MG63 (cell line): ENCODE measurements at places on chromosomes 12 and 14. TPM values are rescaled to one million over a fixed set of nuclear protein-coding genes. Genes with fewer than 3 reads are reported as not detected.

GRCh38 chr12:76690921-76691700 lies 72.8 kb upstream of the ZDHHC17 start:
- DNase-seq: no peak

- no peak for DNase-seq
Measured at GRCh38 chr14:99359906-99360305, 87.9 kb upstream of the BCL11B start.

DNA sequence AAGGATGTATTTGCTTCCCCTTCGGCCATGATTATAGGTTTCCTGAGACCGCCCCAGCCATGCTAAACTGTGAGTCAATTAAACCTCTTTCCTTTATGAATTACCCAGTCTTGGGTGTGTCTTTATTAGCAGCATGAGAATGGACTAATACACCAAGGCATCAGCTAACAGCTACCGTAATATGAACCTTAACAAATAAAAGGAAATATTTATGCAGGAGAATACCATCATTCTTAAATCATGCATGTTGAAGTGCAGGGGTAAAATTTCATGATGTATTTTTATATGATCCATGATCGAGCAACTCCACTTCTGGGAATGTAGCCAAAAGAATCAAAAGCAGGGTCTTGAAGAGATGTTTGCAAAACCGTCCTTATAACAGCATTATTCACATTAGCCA lies 379.0 kb downstream of the NPAS3 start:
- no peak for DNase-seq

The LMO3 gene
- total RNA-seq: not detected in 2 replicates

The AHSA1 gene
- 160 and 278 TPM in 2 replicates for total RNA-seq

GRCh38 chr14:32259368-32260013 lies 56.4 kb upstream of the RNU6-8 start:
- peak; percentile 21 for DNase-seq

DNA sequence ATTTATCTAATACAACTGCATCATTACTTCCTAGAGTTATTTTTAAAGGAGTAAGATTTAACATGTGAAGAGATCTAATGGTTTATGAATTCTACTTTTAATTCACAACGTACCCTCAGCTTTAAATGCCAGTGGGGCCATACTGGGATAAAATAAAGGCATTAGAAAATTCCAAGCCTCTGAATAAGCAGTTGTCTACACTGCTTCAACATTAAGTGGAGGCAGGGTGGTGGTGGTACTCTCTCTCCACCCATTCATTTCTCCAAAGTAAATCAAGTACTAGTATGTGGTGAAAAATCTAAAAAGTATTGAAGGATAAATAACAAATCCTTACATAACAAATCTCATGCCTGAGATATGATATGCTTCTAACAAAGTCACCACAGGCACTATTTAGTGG lies 52.4 kb downstream of the FERMT2 start:
- DNase-seq: no peak

The ANKRD33 gene
- total RNA-seq: not detected in 2 replicates

The LALBA gene
- total RNA-seq: not detected in 2 replicates

The PPP2R5C gene
- total RNA-seq: 53.3 and 72.1 TPM in 2 replicates

DNA sequence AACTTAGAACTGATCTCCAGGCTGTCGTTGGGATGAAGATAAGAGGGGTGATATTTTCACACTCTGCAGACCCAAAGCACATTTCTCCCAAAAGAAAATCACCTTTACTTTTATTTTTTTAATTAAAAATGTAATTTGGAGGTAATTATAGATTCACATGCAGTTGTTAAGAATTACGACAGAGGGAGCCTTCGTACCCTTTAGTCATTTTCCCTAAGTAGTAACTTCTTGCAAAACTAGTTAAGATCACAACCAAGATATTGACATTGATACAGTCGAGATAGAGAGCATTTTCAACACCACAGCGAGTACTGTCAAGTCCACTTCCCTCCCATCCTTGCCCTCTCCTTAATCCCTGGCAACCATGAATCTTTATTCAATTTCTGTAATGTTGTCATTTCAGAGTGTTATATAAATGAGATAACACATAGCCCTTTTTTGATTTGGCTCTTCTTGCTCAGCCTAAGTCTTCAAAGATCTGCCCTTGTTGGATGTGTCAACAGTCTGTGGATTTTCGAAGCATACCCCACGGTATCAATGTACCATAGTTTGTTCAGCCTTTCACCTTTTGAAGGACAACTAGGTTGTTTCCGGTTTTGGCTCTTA lies 39.6 kb downstream of the DNAH10 start:
- DNase-seq: no peak
